ENCODE measurements at places on chromosomes 13 and 19.

- peak; percentile 37 for DNase-seq
Measured at GRCh38 chr19:18109733-18110608, 12.4 kb downstream of the MAST3 start.

- no peak for DNase-seq
Measured at GRCh38 chr13:70523622-70524021, 415.4 kb upstream of the KLHL1 start.

GRCh38 chr19:40702337-40703012 is 12.0 kb upstream of the NUMBL start:
- DNase-seq, result no peak

GRCh38 chr13:36712770-36713169 is 39.0 kb downstream of the SERTM1 start:
- DNase-seq, result no peak

- peak; percentile 27 for DNase-seq
Measured at GRCh38 chr19:16374436-16374835, 49.8 kb downstream of the KLF2 start.

All from stimulated activated naive CD4-positive, alpha-beta T cell treated with Interleukin-2 at 50 U/mL for 16 hours (primary cell).